NCI-H524 treated with DMSO at 0.1 percent for 48 hours (cell line): ENCODE measurements at places on chromosomes 2 and 18.
A peak's percentile ranks its signal among the peaks of the same experiment; 100 is the strongest.

DNA sequence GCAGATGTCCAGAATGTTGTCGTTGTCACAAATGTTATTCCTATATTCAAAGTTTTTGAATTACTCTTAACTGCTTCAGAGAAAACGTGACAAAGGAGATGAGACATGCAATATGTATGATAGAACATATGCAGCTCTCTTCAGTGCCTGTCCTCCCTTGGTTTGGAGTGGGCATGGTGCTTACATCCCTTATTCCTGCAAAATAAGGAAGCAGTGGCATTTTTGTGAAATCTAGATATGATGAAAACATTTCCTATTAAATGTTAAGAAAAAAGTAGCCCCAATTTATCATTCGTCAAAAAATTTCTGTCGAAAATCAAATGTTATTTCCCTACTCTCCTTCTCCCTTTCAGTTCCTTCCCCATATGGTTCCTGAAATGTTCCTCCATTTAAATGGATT, 457.5 kb upstream of the FANCL start:
- no peak for DNase-seq

DNA sequence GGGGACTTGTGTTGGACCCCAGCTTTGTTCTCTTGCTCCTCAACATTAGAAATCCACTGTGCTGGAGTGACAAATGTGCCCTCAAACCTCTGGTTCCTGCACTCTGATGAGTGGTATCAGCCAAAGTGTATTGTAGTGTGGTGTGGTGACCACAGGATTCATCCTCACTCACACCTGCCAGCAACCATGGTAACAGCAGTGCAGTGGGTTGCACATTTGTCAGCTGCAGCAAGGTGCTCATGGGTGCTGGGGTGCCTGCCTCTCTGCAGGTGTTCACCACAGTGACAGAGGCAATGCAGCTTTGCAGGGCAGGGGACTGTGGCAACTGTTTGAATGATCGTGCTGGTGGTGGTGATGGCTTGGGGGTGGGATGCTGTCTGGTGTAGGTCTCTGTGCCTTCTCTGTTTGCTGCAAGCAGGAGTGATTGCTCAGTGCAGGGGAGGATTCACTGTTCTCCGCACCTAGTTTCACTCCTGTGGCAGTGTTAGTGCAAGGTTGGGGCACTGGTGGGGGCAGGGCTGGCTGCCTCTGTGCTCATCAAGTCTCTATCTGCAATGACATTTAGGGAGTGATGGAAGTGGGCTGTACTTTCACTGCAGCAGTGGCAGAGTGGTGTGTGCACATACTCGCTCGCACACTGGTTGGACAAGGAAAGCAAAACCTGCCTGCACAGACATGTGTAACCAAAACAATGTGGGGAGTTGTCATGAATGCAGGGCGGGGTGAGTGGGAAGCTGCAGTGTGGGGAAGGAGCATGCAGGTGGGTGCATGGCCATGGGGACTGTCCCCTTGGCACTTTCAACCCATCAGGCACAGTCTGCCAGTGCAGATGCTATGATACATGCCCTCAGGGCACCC, 301.1 kb downstream of the PIK3C3 start:
- no peak for DNase-seq

DNA sequence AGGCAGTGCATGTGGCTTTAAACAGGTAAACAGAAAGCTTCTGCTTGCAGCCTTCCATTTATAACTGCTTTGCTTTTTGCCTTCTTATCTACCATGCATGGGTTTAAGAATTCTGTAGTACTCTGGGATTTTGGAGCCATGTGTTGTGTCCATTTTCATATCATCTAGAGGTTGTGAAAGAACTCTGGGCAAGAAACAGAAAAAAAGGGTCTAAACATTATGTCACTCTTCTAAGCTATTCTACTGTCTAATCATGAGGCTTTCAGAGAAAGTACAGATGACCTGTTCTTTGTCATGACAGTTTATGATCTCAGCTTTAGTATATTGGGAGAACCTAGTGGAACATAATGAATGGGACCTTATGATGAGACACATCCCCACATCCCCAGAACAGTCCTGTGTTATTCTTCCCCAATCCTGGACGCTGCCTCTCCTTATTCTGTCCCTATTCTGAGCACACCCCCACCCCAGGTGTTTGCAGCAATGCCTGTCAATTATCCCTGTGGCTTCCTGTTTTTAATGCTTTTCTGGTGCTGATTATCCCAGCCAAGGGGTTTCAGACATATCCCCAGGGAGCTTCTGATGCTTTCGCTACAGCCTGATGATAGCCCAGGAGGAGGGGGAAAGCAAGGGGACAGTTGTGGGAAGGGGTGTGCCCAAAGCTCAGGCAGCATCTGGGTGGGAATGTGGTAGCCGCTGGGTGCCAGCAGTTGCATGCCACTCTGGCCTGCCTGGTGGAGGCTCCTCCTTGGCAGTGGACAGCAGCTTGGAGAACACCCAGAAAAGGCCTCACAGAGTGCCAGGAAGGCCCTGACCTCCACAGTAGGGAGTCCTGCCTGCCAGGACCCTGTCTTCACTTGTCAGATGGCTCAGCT, 169.5 kb upstream of the MAP3K20 start:
- DNase-seq, result peak; percentile 68

GRCh38 chr2:133553838-133554408, 14.3 kb downstream of the NCKAP5 start:
- DNase-seq, result no peak

- DNase-seq, result no peak
These were observed 139.1 kb upstream of the SKOR2 start for GRCh38 chr18:47390410-47391024.

GRCh38 chr2:19351899-19352697, 6.3 kb downstream of the OSR1 start:
- DNase-seq, result no peak

GRCh38 chr2:29749843-29750242, 171.5 kb downstream of the ALK start:
- peak; percentile 96 for DNase-seq
